ENCODE measurements at places on chromosomes 6 and 20.

GRCh38 chr6:79422666-79423065 lies 114.6 kb downstream of the LCA5 start:
- no peak for DNase-seq

GRCh38 chr6:167211295-167211648 lies 53.5 kb upstream of the GPR31 start:
- no peak for DNase-seq

DNA sequence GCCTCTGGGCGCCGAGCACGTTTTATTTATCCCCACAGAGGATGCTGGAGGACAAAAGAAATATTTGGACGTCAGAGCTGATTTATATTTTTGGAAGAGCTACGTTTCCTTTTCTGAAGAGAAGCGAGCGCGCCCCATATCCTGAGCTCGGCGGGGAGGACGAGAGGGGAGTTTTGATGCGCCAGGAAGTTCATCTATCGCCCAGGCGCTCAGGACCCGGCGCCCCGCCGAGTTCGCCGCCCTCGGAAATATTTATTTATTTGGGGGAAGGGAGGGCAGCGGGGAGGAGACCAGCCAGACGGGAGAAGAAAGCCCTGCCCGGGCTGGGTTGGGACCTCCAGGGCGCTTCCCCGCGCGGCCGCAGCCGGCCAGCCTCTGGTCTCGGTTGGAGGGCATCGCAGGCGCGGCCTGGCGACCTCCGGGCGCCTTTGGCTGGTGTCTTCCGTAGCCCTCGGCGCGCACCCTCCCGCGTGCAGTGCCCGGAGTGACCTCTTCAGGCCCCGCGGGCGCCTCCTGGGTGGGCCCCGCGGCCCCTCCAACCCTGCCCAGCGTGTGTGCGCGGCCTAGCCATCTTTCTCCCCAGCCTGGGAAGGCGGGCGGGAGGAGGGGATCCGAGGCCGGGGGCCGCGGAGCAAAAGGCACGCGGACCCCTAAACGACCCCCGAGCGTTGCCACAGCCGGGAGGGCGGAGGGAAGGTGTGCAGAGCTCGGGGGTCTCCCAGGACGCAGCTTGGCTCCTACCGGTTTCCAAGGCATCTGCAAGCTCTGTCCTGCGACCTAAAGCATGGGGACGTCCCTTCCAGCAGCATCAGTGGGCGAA lies 5.4 kb upstream of the FOXF2 start:
- no peak for DNase-seq

DNA sequence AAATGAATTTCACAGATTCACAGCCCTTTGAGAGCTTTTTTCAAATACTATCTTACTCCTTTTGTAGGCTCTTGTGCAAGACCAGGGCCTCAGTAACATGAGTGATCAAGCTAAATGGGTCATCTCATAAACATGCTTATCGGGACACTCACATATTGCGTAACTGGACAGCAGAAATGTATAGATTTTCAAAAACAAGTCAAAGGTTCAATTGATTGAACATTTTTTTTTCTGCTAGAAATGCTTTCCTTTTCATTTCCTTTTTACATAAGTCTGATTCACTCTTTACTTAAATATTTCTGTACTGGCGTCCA lies 8.7 kb upstream of the SALL4 start:
- no peak for DNase-seq

GRCh38 chr6:111677249-111677990 lies 71.7 kb upstream of the TRAF3IP2 start:
- no peak for DNase-seq

- no peak for DNase-seq
Measured at GRCh38 chr6:113732384-113732966, 124.7 kb upstream of the MARCKS start.

- peak; percentile 49 for DNase-seq
Measured at GRCh38 chr20:37567671-37568588, 40.3 kb upstream of the BLCAP start.

DNA sequence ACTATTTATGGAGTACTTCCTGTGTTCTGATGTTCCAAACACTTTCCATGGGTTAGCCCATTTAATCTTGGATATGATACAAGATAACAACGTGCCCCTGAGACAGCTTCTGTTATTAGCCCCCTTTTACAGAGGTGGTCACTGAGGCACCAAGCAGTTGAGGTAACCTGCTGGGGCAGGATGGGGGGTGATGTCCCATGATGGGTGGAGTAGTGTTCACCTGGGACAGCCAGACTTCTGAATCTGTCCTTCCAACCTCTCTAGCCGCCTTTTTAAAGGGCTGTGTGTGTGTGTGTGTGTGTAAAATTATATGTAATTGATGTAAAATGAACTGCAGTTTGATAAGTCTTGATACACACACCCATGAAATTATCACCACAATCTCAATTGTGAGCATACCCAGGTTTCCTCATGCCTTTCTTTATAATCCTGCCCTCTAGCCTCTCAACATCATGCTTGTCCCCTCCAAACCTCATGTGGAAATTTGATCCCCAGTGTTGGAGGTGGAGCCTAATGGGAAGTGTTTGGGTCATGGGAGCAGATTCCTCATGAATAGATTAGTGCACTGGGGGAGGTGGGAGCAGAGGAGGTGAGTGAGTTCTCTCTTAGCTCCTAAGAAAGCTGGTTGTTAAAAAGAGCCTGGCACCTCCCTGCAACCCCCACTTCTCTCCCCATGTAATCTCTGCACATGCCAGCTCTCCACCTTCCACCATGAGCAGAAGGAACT lies 39.2 kb downstream of the PLAGL2 start:
- DNase-seq: no peak

GRCh38 chr6:157240059-157240959 lies 83.0 kb downstream of the TMEM242 start:
- peak; percentile 68 for DNase-seq

DNA sequence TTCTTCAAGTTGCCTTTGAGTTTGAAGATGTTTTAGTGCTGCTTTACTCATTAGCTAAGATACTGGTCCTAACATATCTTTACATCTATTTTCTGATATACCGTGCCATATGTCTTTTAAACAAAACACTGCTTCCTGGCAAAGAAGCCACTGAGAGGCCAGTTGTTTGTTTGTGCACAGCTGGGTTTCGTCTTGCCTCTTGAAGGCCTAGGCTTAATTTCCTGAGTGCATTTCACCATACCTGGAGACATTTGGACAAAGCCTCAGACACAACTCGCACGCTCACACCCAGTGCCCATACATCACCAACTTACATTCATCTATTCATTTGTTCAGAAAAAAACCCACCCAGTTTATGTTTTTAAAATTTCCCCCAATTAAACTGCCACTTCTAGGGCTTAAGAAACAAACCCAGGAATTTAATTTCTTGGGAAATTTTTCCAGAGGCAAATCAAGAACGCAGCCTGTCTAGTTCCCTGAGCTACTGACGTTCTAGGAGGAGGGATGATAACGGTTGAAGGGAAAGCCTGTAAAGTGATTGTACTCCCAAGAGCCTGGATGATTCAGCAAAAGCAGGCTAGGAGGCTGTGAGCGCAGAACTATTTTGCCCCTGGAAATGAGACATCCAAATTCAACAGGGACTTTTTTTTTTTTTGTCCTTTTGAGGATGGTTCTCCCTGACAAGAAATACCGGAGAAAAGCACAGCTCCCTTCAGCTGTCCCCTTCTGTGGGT lies 77.7 kb downstream of the OLIG3 start:
- DNase-seq: peak; percentile 12

GRCh38 chr6:125191916-125192609 lies 38.5 kb downstream of the TPD52L1 start:
- peak; percentile 81 for DNase-seq

GRCh38 chr20:37162646-37163045 lies 16.5 kb upstream of the RPN2 start:
- DNase-seq: no peak

DNA sequence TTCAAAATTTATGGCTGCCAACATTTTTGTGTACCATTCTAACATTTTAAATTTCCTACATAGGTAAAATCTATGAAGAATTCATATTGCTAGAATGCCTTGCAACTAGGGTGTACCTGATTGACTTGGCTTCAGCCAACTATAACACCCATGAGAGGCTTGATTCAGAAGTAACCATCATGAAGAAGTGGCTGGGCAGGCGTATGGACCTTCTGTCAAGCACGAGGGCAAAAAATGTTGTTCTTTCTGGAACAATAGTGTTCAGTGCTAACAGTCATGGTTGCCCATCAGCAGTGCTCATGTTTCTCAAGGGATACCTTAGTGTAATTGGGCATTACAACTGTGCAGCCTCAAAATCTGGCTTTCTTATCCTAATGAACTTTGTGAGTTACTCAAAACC lies 42.9 kb downstream of the ID4 start:
- DNase-seq: no peak

DNA sequence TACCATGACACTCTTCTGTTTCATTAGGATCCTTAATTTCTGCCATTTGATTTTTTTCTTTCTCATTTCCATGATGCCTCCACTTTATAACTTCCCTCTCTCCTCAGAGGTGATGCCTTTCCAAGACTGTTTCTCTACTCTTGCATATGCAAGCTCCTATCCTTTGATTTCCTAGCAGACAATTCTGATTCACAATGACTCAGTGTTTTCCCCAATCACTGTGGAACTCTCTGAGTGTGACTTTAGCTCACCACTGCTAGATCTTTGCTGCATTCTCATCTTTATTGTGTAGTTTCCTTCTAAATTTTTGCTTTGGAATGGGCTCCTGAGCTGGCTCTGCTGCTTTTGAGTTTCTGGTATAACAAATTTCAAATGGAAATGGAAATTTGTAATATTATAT lies 184.9 kb downstream of the TINAG start:
- peak; percentile 26 for DNase-seq

- DNase-seq: no peak
Measured at GRCh38 chr20:21393166-21393565, 4.2 kb downstream of the NKX2-4 start.

DNA sequence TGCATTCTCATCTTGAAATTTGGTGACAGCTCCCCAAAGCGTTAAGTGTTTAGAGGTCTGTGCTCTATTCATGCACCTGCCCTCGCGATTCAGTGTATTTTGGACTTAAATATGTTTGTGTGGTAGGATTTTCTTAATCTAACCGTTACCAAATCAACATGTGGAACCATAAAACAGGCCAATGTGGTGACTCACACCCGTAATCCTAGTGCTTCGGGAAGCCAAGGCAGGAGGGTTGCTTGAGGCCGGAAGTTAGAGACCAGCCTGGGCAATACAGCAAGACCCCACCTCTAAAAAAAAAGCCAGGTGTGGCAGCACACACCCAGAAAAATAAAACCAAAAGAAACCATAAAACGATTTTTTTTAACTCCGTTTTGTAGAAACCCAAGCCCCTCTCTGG lies 31.5 kb downstream of the PYGB start:
- DNase-seq: no peak

DNA sequence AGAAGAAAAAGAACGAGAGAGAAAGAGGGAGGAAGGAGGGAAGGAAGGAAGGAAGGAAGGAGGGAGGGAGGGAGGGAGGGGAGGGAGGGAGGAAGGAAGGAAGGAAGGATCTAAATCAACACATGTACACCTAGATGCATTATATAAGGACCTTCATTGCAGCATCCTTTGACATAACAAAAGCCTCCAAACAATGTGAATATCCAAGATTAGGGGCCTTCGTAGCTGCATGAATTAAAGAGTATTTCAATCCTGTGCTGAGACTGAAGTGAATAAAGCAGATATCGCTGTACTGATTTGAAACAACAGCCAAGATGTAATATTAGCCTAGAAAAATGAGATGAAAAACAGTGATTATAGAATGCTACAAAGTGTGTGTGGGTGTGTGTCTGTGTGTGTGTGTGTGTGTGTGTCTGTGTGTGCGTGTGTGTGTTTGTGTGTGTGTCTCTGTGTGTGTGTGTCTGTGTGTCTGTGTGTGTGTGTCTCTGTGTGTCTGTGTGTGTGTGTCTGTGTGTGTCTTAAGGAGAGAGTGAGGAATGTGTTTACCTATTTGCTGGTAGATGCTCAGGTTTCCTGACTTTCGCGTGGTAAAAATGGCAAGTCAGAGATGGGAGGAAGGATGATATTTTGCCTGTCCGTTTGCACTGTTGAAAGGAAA lies 129.0 kb upstream of the PTPN1 start:
- DNase-seq: no peak

DNA sequence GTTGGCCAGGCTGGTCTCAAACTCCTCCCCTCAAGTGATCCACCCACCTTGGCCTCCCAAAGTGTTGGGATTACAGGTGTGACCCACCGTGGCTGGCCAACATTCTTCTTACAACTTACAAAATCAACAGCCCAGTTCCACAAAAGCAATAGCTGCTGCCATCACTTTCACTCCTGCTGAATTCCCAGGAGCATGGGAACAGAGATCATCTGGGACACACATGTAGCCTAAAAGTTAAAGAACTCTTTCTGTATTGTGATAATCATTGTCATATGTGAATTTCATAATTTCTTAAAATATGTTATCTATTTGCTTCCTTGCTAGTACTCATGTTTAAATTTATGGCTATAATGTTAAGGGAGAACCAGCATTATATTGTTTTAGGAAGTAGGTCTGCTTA lies 51.7 kb downstream of the NCOA6 start:
- DNase-seq: no peak

DNA sequence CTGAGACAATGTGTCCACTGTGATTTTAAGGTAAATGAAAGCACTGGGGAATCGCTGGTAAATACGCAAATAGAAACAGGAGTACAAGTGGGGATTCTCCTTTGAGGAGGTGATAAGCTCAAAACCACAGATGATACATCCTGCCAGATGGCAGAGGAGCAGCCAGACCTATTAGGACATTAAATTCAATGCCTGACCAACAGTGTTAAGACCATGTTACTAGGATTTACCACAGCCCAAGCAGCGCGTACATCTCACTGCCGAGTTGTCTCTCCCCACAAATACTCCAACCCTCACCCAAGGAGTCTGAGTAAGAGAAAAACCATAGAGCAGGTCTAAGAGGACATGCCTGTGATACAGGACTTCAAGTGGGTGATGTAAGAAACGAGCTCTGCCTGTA lies 68.9 kb upstream of the TULP1 start:
- no peak for DNase-seq

- DNase-seq: no peak
Measured at GRCh38 chr20:62804021-62804626, 511 bp upstream of the OGFR start.

DNA sequence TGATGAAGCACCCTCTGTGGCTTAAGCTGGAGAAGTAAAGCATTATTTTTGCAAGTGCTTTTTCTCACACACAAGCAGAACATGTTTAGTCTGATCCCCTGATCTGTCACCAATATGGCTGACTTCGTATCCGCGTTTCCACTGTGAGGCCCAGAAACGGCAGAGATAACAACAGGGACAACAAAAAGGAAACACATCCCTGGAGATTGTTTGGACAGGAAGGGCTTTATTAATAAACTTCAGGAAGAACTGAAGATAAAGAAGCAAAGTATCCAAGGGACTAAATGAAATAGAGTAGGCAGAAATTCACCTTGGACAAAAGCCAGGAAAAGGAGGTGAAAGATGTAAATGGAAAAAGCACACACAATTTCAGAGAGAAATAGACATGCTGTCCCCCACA lies 49.2 kb downstream of the RARS2 start:
- no peak for DNase-seq

DNA sequence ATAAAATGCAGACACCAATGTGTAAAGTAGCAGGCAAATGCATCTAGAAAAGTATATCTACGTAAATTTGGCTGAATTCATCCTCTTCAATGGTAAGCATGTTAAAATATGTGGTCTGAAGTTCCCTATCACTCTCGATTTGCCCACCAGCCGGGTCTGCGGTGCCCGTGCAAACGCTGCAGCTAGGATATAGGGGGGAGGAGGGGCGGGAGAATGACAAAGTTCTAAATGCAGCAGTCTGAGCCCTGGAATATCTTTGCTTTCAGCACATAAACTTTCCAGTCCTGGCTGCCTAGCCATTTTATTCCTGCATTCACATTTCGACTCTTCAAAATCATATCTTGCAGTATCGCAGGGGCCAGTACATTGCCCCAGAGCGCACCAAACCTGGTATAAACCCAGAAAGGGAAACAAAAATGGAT lies 708 bp downstream of the NRN1 start:
- DNase-seq: peak; percentile 18

Data from urothelium cell line (cell line).